ENCODE measurements at places on chromosomes 12 and 14.
A peak's percentile ranks its signal among the peaks of the same experiment; 100 is the strongest.

DNA sequence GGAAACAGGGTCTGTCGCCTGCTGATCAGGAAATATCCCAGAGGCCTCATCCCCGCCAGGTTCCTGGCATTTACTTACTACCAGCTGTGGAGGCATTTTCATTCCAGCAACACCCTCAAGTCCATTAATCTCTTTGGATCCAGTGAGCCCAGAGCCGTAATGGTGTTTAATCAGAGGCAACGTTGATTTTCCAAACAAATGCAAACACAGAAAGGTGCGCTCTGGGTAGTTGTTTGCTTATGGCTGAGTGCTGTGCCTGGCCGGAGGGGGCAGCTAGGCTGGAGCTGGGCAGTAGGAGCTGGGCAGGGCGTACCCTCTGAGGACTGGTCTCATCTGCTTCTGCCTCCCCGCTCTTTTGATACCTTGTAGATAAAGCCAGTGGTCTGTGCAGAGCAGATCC, 110.6 kb downstream of the ADCK1 start:
- no peak for DNase-seq

GRCh38 chr12:39780913-39781446, 161.4 kb upstream of the ABCD2 start:
- DNase-seq: no peak

DNA sequence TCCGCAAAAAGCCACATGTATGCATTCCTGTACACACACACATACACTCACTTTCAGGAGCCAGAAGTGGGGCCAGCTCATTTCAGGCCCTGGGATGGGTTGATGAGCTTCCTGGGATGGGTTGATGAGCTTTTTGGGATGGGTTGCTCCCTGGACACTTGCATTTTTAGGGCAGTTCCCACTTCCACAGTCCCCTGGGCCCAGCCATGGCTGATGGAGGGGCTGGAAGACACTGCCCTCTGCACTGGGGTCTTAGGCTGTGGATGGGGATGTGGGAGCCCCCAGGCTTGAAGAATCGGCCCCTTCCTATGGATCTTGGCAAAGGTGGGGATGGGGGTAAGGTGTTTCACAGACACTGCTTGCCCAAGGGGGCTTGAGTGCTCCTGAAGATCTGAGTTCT, 12.7 kb downstream of the ACVRL1 start:
- DNase-seq: no peak

DNA sequence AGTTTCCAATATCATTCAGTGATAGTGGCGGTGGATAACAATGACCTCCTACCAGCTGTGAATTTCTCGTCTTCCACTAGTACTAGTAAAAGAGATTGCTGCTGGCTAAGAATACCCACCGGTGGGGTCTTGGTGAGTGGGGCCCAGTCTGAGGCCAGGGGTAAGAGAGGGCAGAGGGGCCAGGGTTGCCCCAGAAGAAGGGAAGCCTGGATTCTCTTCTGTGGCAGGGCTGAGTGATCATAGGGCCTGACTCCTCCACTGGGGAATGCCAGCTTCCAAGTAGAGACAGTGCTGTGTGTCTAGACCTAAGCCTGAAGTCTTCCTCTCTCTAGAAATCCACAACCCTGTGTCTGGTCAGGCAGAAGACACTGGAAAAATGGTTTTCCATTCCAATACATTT, 5.8 kb upstream of the TMEM63C start:
- DNase-seq: no peak

- no peak for DNase-seq
Observed at GRCh38 chr14:63513756-63514155, 29.4 kb downstream of the PPP2R5E start.

DNA sequence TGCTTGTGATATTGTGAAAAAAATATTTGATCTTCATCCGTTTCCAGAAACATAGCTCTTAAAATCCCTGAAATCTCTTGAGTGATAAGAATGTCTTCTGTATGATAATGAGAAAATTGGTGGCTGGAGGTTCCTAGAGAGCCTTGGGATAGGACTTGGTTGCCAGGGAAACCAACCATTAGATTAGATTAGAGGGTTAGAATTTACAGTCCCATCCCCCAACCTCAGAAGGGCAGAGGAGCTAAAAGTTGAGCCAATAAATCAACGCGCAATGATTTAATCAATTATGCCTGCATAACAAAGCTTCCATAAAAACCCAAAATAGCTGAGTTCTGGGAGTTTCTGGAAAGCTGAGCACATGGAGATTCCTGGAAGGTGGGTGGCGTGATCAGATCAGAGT, 10.6 kb downstream of the SEL1L start:
- no peak for DNase-seq

DNA sequence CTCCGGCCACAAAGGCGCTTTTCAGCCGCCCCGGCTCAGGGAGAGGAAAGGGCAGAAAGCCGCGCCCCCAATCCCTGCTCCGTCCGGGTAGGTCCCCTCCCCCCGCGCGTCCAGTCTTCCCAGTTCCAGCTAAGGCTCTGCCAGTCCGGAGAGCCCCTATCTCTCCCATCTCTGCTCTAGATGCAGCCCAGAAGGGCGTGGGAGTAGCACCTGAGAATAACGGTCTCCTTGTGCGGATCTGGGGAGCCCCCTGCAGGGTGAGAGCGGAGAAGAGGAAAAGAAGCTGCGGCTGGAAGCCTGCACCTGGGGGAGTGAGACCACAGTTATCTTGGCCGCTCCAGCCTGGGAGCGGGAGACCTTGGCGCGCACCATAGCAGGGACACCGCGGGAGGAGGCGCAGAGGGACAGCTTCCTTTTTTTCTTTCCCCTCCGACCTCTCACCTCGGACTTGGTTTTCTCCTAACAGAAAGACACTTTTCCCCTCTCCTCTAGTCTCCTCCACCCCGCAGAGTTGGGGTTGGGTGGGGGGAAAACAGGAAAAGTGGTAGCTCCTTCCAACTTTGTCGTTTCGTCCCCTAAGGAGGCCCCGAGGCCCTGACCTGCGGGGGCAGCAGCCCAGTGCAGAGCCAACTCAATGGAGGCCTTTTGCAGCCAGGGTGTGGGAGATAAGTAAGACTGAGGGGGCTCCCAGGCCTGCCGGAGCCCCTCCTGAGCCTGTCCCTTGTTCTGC, 2.4 kb downstream of the DHH start:
- DNase-seq: no peak

DNA sequence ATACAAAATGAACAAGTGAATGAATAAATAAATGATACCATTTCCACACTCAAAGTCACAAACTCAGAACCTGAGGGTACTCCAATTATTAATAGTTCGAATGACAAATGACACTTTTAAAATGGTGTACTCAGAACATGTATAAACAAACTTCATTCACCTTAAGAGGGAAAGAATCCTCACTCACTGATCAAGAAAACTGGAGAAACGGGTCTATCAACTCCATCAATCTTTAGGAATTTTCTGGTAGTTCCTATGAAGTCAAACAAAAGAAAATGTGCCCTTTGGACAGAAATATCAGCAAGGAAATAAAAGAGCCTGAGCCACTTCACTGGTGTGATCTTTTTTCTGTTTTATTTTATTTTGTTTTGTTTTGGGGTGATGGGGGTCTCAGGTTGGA, 5.2 kb upstream of the NRDE2 start:
- no peak for DNase-seq

DNA sequence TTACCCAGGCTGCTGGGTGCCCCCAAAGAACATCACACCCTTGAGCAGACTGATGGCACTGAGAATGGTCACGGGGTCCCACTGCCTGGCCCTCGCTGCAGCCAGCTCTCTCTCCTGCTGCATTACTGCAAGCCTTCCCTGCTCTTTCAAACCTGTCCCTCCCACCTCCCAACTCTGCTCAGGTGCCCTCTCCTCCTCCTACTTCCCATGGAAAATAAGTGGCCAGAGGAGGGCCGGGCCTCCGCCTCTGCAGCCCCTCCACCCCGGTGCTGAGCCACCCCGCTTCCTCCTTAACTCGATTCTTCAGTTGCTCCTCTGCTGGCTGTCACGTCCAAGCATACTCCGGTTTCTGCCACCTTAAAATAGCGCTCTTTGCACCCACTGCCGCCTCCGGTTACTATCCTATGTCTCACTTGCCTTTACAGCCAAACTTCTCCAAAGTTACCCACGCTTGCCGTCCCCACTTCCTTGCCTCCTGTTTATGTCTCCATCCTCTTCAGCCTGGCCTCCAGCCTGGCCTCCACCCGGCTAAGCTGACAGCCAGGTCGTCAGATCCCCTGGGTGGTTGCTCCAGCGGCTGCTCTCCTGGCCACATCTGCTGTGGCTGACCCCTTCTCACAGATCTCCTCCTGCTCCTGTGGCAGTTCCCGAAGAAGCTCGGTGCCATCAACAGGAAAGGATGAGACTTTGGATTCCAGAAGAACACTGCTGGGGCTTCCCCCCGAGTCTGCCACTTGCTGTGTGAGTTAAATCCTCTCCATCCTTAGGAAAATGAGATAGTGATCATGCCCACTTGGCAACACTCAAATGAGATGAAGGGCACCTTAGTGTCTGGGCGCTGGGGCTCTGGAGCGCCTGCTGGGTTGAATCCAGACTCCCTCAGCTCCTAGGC, 7.7 kb downstream of the SMIM41 start:
- no peak for DNase-seq

- peak; percentile 92 for DNase-seq
Observed at GRCh38 chr12:45728630-45729232, 775 bp upstream of the ARID2 start.

All from RKO (cell line).